Vagina (tissue), 2 donors: ENCODE measurements at places on chromosomes 4 and X.

GRCh38 chr4:4990857-4991540, 28.3 kb downstream of the CYTL1 start:
- peak; percentile 98 for DNase-seq

DNA sequence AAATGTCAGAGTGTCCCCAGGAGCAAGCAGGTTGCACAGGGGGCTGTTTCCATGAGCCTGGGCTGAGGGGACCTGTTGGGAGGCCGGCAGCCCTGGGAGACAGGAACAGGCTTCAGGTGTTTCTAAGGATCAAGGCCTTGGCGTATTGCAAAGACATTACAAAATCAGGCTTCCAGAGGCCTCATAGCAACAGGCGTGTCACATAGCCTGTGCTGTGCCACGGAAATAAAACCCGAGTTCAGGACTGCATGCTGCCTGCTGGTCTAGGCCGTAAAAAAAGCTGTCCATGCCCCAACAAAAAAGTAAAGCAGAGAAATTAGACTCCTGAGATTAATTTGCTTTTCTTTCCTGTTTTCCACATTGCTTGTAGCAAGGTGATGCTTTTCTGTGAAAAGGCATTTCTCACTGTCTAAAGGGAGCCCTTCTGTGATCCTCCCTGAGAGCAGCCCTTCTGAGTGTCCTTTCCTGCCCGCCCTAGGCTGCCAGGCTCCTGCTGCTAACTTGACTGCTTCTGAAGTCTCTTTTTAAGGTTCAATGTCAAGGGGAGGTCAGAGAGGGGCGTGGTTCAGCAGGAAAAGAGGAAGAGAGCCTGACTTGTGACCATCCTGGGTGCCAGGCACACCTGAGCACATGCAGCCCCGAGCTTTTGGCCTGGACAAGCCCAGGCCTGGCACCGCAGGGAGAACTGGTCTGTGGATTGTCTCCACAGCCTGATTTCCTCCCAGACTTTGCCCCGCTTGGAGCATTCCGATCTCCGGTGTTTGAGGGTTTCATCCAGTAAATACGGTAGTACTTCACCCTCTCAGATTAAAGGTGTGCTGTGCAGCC, 21.3 kb downstream of the SHROOM2 start:
- no peak for DNase-seq

DNA sequence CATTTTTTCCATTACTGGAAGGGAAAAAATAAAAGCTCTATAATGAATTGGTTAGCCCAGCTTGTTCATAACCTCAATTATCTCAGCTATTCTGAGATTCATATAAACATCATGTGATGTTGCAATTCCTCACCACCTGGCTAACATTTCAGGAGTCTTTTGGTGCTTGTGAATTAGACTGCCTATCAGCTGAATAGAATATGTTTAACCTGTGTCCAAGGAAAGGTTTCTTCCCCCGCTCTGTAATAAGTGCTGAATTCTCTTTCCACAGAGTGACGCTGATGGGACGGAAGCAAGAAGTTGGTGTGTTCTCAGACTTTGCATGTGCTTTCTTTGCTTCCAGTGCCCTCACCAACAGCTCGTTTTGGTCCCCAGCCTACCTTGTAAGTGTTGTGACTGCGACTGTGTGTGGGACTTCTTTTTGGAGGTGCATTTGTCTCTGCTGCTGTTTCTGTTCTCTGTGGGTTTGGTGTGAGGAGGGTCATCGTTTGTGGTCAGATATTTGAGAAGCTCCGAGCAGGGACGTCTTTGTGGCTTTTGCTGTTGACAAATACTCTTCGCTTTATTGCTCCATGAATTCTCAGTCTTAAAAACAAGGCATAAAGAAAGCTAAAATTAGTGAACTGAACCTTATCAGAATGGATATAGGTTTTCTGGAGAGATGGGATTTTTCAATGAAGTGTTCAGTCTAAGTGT, 61.7 kb downstream of the PPARGC1A start:
- DNase-seq: no peak

DNA sequence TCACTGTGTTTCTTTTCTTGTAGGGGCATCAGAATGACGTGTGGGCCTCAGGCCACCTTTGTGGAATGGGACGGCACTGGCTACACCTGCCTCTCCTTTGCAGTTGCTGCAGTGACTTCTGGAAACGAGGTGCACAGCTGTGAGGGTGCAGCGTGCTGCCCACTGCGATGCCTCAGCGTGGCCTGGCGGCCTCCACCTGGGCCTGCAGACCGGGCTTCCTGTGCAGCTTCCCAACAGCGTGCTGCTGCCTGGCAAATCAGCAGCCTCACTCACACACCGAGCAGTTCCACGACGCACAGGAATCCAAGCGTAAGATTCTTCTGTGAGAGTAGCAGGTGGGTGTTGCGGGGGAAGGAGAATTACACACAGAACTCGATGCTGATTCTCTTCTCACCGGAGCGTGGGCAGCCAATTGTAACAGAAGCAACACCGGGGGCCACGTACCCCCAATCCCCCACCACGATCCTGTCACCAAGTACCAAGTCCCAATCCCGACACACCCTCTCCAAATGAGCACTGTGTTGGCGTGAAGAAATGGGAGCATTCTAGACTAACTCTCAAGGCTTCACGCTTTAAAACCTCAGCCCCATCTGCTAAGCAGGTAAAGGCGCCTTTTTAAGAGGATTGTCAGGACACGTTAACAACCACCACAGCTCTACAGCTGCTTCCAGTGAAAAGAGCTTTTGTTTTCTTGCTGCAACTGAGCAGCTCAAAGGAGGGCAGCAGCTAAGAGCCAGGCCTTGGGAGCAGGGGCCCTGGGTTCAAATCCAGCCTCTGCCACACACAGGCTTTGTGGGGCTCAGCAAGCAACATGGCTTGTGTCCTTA, 16.9 kb downstream of the WDR1 start:
- no peak for DNase-seq

DNA sequence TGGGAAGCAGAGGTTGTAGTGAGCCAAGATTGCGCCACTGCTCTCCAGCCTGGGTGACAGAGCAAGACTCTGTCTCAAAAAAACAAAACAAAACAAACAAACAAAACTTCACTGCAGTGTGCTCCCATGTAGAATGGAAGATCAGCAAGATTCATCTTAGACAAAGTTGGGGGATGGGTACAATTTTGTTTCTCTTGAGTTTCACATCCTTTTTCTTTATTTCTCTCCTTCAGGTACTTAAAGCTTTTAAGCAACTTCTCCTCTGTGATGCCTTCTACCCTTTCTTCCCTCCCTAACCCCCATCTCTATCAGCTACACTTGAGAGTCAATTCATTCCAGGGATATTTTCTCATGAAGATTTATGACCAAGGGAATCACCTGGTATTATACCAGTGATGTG, 15.5 kb upstream of the RBBP7 start:
- DNase-seq: no peak

DNA sequence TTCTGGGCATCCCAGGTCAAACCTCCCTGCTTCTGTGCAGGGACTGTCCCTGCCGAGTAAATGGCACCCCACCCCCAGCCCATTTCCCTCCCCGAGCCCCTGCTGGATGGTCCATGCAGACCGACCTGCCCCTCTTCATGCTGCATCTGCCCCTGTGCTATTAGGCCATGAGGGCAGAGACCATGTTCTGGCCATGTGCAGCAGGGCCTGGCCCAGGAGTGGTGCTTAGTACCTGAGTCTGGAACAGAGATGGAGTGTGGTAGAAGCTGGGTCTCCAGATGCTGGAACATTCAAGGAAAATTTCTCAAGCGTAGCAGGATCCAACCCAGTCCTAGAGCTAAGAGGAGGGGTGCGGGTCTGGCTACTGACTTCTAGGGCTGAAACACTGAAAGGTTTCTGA, 15.3 kb upstream of the UBA1 start:
- DNase-seq: no peak

- no peak for DNase-seq
Observed at GRCh38 chr4:33160126-33160525, 2440.0 kb downstream of the PCDH7 start.

DNA sequence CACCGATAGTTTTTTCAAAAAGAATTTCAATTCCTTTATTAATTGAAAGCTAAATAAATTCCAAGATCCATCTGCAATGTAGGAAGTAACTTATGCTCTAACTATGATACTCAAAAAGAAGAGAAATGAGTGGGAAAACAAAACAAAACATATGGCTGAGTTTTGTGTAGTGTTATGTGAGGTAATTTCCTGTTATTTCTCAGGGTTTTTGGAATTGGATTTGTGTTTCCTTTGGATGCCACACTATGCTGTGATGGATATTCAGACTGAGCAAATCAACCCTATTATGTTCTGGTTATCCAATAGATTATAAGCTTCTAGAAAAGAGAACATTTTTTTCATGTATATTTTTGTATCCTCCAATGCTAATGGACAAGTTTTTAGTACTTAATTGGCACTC, 73.4 kb upstream of the RAPGEF2 start:
- no peak for DNase-seq

DNA sequence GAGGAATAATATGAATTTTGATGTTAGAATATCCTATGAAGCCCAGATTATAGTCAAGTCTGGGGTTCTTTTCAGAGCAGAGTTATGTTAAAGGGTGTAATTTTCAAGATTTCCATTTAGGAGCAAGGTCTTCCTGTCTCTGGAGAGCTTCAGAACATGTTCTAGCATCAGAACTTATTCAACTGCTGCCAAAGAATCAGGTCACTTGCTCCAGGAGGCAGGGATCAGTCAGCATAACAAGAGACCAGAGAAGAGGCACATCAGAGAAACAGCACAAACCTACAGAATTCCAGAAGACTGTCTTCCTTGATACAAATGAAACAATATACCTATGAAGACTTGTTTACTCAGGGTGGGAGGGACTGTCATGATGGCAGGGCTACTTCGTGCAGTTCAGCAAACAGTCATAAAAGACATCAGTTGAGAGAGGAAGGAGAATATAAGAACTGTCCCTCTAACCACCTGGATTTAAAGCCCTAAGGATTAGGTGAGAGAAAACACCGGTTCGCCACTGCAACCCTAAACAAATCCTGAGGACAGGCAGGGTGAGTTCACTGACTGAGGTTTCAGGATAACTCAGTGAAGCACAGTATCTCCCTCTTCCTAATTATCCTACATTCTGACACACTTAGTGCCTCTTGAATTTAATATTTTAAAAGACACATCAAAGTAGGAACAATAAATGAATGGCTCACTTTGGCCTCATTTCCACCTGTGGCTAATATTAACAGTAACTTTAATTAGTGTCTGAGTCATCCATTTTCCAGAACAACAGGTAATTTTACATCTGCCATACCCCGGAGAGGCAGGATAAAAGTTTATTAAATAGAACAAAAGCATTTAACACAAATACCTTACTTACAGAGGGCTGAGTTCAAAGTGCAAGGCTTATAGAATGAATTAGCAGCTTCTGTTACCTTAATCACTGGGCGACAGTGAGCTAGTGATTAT, 93.0 kb downstream of the HDAC8 start:
- no peak for DNase-seq

DNA sequence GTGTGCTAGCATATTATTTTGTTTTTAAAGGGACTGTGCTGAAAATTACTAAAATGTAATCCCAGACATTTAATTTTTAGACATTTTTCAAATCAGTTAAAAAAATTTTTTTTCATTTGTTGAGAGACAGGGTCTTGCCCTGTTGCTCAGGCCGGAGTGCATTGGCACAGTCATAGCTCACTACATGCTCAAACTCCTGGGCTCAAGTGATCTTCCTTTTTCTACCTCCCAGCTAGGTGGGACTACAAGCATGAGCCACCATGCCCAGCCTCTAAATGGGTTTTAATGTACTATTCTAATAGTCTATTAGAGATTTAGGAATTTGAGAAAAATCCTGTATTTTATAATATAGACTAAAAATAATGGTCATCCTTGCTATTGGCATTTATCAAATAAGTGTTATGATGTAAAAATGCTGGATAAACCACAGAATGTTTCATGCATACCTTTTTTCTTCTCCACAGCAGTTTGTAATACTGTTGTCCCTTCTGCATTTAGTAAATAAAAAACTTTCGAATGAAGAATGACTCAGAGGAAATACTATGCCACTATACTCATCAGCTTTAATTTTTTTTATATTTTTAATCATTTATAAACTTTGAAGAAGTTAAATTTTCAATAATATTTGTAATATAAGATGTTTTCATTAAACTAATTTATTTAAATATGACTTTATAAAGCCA, 29.9 kb downstream of the CPEB2 start:
- no peak for DNase-seq

- no peak for DNase-seq
Observed at GRCh38 chrX:30799327-30799726, 89.7 kb downstream of the TAB3 start.

DNA sequence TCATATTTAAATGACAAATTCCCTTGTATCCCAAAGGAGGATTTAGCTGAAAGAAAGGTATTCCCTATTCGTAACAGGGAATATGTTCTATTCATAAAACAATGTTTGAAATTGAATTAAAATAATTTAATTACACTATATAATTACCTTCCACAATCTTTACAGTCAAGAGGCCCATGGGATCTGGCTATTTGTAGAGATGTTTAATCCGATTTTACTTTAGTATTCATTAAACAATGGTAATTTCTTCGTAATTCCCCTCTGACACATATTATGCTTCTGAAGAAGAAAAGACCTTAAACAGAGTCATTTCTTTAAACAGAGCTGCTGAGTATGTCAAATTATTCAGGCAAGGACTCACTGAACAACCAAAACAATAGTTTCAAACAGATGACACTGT, 98.8 kb downstream of the MAGEC1 start:
- no peak for DNase-seq
